CD4-positive, alpha-beta memory T cell (primary cell): ENCODE measurements at places on chromosomes 4 and X. TPM values are rescaled to one million over a fixed set of nuclear protein-coding genes. Genes with fewer than 3 reads are reported as not detected.

The CT83 gene
- not detected for total RNA-seq

The NLGN3 gene
- 2.3 TPM for total RNA-seq

The S100G gene
- not detected for total RNA-seq

The POU3F4 gene
- total RNA-seq: not detected

The RPGR gene
- 10.2 TPM for total RNA-seq

GRCh38 chr4:132101526-132101925 is 1047.6 kb upstream of the PCDH10 start:
- no peaks in the 10 kb centered on the region for H3K27me3 ChIP-seq
- no peak overlapping the region for H3K27ac ChIP-seq
- no peaks in the 10 kb centered on the region for H3K4me1 ChIP-seq
- H3K36me3 ChIP-seq: no peaks in the 10 kb centered on the region

- no peak for DNase-seq
- no peaks in the 10 kb centered on the region for H3K36me3 ChIP-seq
Observed at GRCh38 chrX:45001048-45001447, 128.1 kb downstream of the KDM6A start.

DNA sequence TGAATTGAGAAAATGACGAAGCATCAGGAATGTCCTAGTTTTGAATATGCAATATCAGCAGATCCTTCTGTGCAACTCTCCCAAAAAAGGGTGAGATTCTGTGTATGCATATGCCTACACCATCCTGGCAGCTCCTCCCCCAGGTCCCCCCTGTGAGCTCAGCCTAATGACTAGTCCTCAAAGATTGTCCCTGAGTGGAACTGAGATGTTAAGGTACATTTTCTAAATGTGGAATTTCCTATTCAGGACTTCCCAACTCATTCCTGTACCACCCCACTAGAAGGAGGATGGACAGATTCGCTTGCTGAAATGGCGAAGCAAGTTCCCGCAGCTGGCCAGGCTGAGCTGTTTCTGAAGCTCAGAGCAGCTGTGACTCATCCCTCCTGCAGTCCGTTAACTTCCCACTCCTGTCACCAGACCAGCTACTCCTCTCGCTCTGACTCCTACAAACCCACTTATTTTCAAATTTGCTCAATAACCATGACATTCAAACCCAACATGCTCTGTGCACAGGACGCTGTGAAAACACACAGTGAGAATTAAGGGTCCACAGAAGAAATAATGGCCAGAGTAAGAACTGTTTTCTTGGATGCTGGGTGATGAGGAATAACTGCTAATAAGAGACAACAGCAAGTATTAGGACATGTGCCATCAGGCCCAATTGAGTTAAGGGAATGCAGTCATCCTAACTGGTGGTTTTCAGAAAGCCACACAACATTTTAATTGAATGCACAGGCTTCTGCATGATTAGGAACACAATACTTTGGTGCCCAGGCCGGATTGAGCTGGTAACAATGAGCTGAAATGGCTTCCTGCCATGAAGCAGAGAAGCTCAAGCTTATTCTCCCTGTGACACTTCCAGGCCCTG is 40.0 kb upstream of the IRF2 start:
- H3K27me3 ChIP-seq: no peaks in the 10 kb centered on the region
- peaks cover 17% of the 10 kb centered on the region for H3K4me1 ChIP-seq

GRCh38 chr4:20764366-20764992 is 64.2 kb downstream of the PACRGL start:
- no peak overlapping the region for H3K27ac ChIP-seq
- H3K4me3 ChIP-seq: no peak overlapping the region
- H3K36me3 ChIP-seq: no peaks in the 10 kb centered on the region
- no peaks in the 10 kb centered on the region for H3K27me3 ChIP-seq
- DNase-seq: no peak
- no peaks in the 10 kb centered on the region for H3K4me1 ChIP-seq

DNA sequence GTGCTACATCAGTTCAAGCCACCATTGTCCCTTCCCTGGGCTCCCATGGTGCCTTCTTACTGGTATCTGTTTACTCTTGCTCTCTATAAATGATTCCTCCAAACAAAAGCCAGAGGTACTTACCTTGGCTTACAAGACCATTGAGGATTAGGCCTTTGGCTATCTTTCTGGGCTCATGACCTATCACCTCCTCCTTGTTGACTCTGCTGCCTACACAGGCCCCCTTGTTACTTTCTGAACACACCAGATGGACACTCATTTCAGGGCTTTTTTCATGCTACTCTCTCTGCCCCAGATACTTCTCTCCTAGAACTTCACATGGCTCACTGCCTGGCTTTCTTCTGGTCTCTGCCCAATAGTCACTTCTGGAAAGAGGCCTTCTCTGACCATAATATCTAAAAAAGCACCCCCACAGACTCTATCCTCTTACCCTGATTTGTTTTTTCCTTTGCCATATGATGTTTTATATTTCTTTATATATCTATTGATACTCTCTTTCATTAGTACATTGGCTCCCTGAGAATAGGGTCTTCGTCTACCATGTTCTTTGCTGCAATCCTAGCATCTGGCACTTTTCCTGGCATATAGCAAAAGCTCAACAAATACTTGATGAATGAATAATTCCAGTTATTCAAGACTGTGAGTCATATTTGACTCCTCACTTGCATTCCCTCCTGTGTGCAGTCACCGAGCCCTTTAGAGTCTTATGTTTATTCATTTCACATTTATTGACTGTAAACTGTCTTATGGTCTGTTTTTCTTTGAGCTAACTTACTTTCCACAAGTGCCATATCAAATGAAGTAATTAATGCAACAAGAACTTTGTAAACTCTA is 27.1 kb upstream of the TAPT1 start:
- H3K27me3 ChIP-seq: no peaks in the 10 kb centered on the region
- DNase-seq: no peak
- no peaks in the 10 kb centered on the region for H3K36me3 ChIP-seq
- no peaks in the 10 kb centered on the region for H3K4me1 ChIP-seq

GRCh38 chr4:117224256-117224655 is 138.9 kb upstream of the TRAM1L1 start:
- H3K27ac ChIP-seq: no peak overlapping the region
- no peaks in the 10 kb centered on the region for H3K27me3 ChIP-seq
- H3K36me3 ChIP-seq: no peaks in the 10 kb centered on the region

- no peak overlapping the region for H3K27ac ChIP-seq
- peaks cover 22% of the 10 kb centered on the region for H3K4me1 ChIP-seq
- H3K27me3 ChIP-seq: no peaks in the 10 kb centered on the region
Observed at GRCh38 chr4:67581208-67581857, 22.8 kb downstream of the STAP1 start.

- H3K36me3 ChIP-seq: peaks cover 19% of the 10 kb centered on the region
- DNase-seq: no peak
- H3K4me3 ChIP-seq: no peak overlapping the region
Observed at GRCh38 chrX:119647089-119647488, 40.9 kb upstream of the NKRF start.
